ENCODE measurements at places on chromosomes 3 and 15.

DNA sequence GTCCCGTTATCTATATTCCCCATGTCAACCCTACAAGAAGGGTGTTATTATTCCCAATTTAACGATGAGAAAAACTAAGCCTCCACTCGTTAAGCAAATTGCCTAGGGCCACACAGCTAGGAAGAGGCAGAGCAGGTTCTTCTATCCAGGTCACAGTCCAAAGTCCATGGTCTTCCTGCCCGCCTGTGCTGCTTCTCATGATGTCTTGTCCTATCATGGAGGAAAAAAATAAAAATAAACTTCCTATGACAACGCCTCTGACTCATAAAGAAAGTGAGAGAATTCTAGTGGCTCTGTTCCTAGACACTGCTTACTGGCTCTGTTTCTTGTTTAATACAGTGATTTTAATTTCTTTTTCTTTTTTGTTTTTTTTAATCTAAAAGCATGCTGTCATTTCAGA is 9.7 kb downstream of the COL8A1 start:
- peak; percentile 4 for DNase-seq

DNA sequence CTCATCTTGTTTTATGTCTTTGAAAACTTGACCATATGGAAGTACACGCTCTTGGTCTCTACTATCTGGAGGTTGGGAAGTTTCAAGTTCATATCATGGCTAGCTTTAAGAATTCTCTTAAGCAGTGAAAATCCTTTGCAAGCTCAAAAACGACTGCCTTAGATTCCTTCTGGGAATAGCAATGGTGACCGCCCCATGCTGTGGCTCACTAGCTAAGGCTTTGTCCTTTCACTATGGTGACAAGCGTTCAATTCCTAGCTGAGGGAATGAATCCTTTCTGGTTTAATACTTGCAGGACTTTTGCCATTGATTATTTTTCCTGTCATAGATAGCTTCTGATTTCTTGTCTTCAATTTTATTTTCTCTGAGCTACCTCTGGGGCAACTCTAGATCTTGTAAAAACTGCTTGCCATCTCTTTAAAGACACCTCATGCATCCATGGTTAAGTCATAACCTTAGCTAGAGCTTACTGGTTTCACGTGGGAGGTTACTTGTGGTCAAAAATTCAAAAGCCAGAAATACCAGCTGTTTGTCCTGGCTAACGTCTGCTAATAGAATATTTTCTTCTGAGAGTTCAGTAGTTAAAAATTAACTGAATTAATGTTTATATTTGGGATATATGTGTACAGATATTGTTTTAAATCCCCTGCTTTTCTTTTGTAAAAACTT is 673.4 kb upstream of the CBLB start:
- DNase-seq: no peak

- DNase-seq: no peak
Observed at GRCh38 chr15:45156744-45157455, 27.1 kb downstream of the DUOX1 start.

DNA sequence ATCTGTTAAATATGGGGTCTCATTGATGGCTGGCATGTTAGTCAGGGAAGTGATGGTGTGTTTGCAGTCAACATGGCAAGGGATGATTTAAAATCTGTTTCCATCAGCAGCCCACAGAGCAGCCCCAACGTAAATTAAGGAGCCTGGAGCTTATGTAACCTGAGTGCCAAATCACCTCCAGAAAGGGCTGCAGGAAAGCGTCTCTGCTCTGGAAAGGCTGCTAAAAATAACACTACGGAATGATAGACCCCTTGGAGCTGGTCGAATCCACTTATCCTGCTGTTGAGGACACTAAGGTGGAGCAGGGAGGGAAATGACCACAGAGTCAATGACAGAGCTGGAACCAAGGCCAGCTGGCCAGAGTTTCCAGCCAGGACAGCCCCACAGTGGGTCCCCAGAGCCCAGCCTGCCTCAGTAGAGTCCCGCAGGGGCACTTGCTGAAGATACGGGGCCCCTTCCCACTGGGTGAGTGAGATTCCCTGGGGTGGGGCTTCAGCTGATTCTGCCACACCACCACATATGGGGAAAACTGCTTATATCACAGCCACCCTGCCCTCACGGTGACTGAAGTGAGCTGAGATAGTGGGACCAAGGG is 63.5 kb downstream of the EPHB1 start:
- no peak for DNase-seq

DNA sequence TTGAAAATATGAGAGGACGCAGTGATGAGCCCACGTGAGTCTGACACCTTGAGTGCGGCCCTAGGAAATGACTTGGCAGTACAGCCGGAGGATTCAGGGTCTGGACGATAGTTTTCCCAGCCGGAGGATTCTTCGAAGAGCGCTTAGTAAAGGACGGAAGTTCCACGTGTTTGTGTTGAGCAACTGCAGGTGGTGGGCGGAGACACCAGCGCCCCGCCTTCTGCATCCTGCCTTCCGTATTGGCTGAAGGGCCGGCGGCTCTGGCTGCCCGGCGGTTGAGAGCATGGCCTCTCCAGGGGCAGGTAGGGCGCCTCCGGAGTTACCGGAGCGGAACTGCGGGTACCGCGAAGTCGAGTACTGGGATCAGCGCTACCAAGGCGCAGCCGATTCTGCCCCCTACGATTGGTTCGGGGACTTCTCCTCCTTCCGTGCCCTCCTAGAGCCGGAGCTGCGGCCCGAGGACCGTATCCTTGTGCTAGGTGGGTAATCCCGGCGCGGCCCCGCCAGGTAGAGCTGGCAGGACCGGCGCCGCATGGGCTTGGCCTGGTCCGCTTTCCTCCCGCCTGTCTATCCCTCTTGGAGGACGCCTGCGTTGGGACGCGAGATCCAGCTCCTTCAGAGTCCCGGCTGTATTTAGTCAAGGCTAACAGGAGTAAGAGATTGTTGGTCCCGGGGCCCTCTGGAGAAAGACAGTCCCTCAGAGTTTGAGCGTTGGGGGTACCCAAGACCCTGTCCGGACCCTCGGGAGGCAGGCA is at the start of gene EEF1AKMT4:
Gene EEF1AKMT4 (plus strand): TSS at position 261 of the 755 bp plus-strand sequence. CDS start 23 bp downstream, at position 284.
- DNase-seq: peak; percentile 99

DNA sequence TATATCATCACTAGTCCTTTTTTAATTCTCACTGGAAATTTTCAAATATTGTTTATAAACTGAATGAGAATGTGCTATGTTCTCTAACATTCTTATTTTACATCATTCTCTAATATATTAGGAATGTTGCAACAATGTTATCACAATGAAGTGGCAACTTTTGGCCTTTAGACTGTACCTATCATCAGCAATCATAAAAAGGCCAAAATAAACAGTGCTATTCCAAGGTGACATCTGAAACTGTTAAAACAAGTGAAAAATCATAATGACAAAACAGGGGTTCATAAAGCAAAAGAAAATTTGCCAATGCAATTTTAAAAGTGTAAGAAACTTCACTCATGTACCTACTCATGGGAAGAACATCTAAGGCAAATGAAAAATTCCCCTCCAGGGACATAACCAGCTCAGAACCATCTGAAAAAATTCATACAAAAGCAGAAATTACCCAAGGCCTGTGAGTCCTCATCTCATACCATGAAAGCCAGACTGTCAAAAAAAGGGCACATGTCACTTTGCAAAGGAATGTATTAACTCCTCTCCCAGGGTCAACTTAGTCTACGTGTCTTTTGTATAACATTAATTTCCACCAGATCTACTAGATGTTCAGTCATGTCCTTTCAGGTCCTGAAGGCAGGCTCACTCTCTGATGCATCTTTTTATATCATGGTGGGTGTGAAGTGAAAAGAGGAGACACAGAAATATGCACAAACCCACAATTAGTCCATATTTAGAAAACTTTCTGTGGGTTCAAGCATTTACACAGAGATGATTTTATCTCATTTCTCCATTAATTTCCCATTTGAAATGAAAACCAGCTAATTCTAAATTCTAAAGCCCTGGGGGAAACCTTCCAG is 211.9 kb downstream of the CBLB start:
- DNase-seq: no peak

DNA sequence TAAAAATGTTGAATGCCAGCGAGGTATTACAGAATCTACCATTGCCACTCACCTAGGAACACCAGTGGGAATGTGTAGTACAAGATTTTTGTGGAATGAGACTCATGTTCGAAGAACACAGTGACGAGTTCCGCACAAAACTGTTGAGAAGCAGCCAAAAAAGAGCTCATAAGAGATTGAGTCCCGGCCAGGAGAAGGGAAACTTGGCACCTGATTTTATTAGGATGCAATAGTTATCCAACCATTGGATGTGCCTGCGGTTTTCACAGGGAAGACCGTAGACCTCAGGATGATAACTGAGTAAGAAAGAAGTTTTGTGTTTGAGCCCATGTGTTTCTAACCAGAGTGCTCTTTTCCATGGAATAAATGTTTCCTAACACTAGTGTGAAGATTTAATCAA is 88.9 kb downstream of the PTPRG start:
- no peak for DNase-seq

DNA sequence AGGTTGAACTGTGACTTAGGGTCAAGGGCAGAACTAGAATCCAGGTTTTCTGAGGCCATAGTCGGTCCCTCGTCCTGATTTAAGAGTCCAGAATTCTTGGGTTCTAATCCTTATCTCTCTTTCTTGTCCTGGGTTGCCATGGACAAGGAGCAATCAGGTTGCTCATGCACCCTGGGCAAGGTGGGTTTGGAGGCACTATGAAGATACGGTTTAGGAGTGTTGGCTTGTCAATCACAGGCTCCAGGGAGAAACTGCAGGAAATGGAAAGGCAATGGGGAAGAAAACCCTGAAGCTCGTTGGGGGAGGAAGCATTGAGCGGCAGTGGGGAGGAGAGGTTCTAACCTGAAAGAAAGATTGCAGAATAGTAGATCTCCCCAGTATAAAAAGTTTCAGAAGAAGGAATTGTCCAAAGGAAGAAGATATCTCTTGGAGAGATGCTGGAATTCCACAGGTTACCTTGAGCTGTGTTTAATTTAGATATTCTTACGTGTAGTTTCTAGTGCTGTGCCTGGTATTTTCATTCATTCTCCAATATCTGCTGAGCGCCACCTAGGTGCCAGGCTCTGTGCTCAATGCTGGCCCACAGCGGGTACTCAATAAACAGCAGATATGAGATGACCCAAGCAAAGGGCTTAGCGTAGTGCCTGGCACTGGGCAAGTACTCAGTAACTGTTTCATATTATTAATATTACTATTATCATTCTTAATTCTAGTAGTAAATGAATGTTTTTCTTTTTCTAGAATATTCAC is 2.0 kb downstream of the ACAN start:
- DNase-seq: peak; percentile 16

DNA sequence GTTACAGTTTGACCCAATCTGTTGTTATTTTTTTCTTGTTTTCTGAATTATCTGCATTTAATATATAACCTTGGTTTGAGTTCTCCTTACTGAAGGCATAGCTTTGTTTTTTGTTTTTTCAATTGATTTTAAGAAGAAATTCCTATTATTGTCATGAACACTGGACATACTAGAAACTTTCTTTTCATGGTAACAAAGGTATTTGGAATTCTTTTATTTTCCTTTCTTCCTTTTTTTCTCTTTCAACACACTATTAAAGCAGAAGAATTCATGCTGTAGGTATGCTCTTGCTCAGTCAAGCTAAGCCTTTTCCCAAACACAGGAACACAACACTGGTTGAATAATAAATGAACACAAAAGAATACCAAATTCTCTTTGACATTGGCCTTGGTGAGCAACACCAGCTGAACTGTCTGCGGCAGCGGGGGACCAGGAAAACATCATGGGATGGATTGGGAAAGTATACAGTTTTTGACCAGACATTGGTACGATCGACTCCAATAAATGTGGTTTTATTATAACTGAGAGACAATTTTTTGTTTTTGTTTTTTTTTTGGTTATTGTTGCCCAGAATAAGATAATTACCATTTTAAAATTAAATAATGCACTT is 23.1 kb downstream of the U2SURP start:
- DNase-seq: no peak

GRCh38 chr3:184039414-184039813 is 7.9 kb downstream of the HTR3D start:
- DNase-seq: no peak

- DNase-seq: no peak
Observed at GRCh38 chr3:127350172-127351050, 62.6 kb upstream of the PRR20G start.

DNA sequence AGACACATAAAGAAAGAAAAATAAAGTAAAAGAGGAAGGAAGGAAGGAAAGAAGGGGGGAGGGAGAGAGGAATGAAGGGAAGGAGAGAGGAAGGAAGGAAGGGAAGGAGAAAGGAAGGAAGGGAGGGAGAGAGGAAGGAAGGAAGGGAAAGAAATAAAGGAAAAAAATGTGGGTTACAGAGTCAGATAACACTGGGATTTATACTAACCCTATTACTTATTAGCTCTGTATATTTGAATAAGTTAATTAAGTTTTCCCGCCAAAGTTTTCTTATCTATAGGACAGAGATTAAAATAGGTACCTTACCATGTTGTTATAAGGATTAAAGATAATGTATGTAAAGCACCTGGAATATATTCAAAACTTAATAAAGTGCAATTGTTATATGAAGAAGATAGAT is 439.3 kb upstream of the KCNMB2 start:
- DNase-seq: no peak

- no peak for DNase-seq
Observed at GRCh38 chr3:150110097-150110496, 139.4 kb upstream of the PFN2 start.
